Upper lobe of right lung (tissue), 1 donor: ENCODE measurements at places on chromosomes 1 and 21. TPM values are rescaled to one million over a fixed set of nuclear protein-coding genes. Genes with fewer than 3 reads are reported as not detected.

DNA sequence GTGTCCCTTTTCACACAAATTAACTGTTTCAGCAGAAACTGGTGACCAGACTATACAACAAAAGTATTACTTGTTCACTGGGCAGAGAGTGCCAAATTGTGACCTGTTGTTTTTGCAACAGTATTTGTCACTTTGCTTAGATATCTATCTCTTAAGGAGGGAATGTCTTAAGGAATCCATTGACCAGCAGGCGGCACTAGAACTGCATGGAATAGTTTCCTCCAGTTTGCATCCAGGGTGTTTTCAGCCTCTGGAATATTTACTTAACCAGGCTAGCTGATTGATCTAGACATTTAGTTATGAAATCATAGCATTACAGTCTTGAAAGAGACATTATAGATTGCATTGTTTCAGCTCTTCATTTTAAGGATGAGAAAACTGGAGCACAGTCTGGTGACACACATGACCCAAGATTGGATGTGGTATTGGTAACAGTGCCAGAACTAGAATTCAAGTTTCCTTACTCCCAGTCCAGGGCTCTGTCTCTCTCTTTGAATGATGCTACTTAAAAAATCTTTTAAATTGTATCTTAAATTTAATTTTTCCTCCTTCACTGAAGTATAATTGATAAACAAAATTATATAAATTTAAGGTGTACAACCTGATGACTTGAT, 16.9 kb downstream of the RPTN start:
- no peak overlapping the region for H3K4me3 ChIP-seq
- H3K27ac ChIP-seq: no peak overlapping the region
- no peak for DNase-seq

DNA sequence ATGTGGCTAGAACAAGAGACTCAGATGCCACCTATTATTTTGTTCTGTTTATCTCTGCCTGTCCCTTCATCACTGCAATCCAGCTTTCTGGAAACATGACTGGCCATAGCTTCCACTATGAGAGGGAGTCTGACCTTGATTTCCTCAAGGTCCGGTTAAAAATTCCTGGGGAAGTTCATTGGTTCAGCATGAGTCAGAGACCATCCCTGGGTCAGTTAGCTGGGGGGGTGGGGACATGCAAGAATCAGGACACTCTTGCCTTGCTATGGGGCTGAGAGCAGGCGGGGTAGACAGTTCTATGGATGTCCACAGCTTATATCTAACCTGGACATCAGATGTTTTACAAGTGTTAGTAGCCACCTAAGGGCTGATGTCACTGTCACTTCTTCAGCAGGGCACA, 81.1 kb downstream of the TENT5C start:
- H3K27me3 ChIP-seq: no peaks in the 10 kb centered on the region
- no peaks in the 10 kb centered on the region for H3K4me1 ChIP-seq
- H3K27ac ChIP-seq: no peak overlapping the region
- H3K36me3 ChIP-seq: no peaks in the 10 kb centered on the region
- no peak for DNase-seq

DNA sequence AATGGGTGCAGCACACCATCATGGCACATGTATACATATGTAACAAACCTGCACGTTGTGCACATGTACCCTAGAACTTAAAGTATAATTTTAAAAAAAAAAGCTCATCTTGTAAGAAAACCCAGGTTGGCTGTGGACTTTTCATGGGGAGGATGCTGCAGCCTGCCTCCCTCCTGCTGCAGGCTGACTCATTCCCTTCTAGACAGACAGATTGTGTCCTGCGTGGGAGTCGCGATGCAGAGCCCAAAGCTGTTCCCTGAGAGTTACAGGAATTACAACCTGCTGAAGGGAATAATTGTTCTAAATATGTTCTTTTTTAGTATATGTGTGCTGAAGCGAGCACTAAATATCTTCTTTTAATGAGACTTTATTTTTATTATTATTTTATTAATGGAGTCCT, 93.2 kb downstream of the TBX19 start:
- no peaks in the 10 kb centered on the region for H3K4me1 ChIP-seq
- DNase-seq: no peak
- H3K27ac ChIP-seq: no peak overlapping the region
- H3K4me3 ChIP-seq: no peak overlapping the region

Gene MGST3
- 181 TPM for total RNA-seq

DNA sequence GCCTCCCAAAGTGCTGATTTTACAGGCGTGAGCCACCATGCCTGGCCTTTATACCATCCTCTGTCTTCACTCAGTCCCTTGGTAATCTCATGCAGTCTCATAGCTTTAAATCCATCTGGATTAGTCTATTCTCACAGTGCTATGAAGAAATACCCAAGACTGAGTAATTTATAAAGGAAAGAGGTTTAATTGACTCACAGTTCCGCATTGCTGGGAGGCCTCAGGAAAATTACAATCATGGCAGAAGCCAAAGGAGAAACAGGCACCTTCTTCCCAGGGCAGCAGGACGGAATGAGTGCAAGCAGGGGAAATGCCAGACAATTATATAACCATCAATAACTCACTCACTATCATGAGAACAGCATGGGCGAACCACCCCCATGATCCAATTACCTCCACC, 49.1 kb upstream of the CPLANE2 start:
- no peak overlapping the region for H3K27ac ChIP-seq
- no peak overlapping the region for H3K4me3 ChIP-seq
- peaks cover 20% of the 10 kb centered on the region for H3K36me3 ChIP-seq
- DNase-seq: no peak
- H3K4me1 ChIP-seq: no peaks in the 10 kb centered on the region

Gene KIRREL1
- total RNA-seq: 40.8 TPM

Gene PIGR
- total RNA-seq: 700 TPM

DNA sequence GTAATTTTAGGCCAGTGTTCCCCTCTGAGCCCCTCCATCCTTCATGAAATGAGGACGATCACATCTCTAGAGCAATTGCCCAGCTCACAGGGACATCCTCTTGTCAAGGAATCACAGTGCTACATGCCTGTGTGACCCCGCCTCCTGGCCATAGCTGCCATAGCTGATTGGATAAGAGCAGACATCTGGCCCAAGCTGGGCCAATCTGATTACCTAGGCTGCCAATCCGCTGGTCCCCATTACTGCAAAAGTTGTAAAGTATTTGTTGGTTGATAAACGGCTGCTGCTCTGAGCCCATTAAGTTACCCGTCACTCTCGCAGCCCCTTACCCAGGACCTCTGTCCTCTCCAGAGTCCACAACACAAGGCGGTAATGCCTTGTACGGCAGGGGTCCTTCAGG, 8.3 kb downstream of the NT5C1A start:
- no peaks in the 10 kb centered on the region for H3K27me3 ChIP-seq
- H3K4me1 ChIP-seq: no peaks in the 10 kb centered on the region
- H3K27ac ChIP-seq: no peak overlapping the region
- DNase-seq: no peak
- no peaks in the 10 kb centered on the region for H3K36me3 ChIP-seq
- H3K4me3 ChIP-seq: no peak overlapping the region

DNA sequence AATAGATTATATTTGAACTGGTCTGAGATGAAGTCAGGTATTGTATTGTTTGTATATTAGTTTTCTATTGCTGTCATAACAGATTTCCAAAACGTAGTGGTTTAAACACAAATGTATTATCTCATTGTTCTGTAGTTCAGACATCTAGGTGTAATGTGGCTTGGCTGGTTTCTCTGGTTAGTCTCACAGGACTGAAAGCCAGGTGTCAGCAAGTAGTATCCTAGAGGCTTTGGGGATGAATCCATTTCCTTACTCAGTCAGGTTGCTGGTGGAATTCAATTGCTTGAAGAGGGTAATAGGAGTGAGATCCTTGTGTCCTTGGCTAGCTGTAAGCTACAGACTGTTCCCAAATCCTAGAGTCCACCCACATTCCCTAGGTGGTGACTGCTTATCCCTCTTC, 675.8 kb downstream of the NCAM2 start:
- no peak for DNase-seq
- H3K4me1 ChIP-seq: no peaks in the 10 kb centered on the region
- no peak overlapping the region for H3K27ac ChIP-seq

GRCh38 chr1:114507513-114507912, 3.5 kb downstream of the TRIM33 start:
- DNase-seq: no peak
- H3K27ac ChIP-seq: no peak overlapping the region
- no peaks in the 10 kb centered on the region for H3K36me3 ChIP-seq
- H3K4me1 ChIP-seq: peaks cover 53% of the 10 kb centered on the region

GRCh38 chr1:86477682-86478081, 9.0 kb downstream of the CLCA1 start:
- DNase-seq: no peak
- no peaks in the 10 kb centered on the region for H3K36me3 ChIP-seq
- H3K27ac ChIP-seq: no peak overlapping the region

DNA sequence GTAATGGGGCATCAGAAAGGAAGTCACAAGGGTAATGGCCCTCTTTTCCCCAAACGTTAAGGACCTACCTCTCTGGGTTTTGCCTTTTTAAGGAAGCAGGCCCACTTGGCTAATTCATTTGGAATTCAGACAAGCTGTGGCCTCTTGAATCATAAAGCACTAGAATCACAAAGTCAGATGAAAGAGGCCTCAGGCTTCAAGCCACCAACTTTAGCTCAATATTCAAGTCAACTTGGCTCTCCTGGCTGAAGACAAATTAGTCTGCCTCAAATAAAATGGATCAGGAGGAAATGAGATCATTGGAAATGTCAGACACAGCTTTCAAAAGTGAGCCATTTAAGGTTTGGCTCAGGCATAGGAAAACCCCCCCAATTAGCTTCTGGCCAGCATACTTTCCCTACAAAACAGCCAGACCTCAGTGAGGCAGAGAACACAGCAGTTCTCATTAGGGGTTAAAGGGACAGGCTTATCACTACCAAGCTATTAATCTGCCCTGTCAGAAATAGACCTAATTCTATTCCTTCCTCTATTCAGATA, 34.3 kb downstream of the SLC35D1 start:
- H3K36me3 ChIP-seq: peaks cover 20% of the 10 kb centered on the region
- no peak for DNase-seq
- H3K4me3 ChIP-seq: no peak overlapping the region
- no peaks in the 10 kb centered on the region for H3K4me1 ChIP-seq

DNA sequence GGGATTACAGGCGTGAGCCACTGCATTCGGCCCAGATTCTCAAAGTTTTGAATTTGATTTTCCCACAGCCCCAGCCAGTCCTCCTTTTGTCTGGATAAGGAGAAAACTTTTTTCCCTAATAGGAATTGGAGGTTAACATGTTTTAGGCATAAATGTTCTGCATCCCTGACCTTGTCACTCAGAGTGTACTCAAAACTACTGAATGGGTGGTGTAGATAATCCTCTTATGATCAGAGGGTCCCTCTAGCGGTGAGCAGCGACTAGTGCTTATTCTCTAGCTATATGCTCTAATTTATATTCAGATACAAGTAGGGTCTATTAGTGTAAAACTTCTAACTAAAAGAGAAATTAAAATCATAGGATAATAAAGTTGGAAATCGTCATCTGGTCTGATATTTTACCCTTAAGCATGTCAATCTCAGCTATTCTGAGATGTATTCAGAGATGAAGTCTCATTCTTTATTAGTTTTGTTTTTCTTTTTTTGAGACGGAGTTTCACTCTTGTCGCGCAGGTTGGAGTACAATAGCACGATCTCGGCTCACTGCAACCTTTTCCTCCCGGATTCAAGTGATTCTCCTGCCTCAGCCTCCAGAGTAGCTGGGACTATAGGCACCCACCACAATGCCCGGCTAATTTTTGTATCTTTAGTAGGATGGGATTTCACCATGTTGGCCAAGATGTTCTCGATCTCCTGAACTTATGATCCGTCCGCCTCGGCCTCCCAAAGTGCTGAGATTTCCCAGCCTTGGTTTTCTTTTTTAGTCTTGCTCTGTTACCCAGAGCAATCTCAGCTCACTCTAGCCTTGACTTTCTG, 2.7 kb upstream of the PSMD4 start:
- no peak overlapping the region for H3K27ac ChIP-seq
- no peaks in the 10 kb centered on the region for H3K27me3 ChIP-seq
- H3K4me3 ChIP-seq: no peak overlapping the region
- peaks cover 9% of the 10 kb centered on the region for H3K4me1 ChIP-seq
- peaks cover 31% of the 10 kb centered on the region for H3K36me3 ChIP-seq

GRCh38 chr1:101264697-101265096, 27.9 kb downstream of the S1PR1 start:
- H3K4me3 ChIP-seq: no peak overlapping the region
- H3K4me1 ChIP-seq: peaks cover 26% of the 10 kb centered on the region
- H3K27ac ChIP-seq: no peak overlapping the region

- H3K36me3 ChIP-seq: no peaks in the 10 kb centered on the region
- peaks cover 34% of the 10 kb centered on the region for H3K27me3 ChIP-seq
- H3K4me1 ChIP-seq: peaks cover 9% of the 10 kb centered on the region
- peak within 1 kb of the TSS; percentile 95 for H3K27ac ChIP-seq
- peak; percentile 96 for DNase-seq
Measured at GRCh38 chr1:999725-1000356, at the start of gene HES4. Gene HES4, minus strand, starts transcription at chr1:1000097. Its CDS starts 124 bp downstream, at chr1:999973.

DNA sequence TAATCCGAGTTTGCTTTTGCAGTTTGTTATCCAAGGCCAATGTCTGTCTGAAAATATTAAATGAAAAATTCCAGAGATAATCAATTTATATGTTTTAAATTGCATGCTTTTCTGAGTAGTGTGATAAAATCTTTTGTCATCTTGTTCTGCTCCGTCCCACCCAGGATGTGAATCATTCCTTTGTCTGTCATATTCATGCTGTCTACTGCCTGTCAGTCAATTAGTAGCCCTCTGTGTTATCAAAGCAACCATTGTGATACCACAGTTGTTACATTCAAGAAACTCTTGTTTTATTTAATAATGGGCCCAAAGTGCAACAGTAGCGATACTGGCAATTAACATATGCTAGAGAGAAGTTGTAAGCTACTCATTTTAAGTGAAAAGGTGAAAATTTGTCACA, 819.3 kb downstream of the BRINP3 start:
- no peak overlapping the region for H3K4me3 ChIP-seq
- H3K27ac ChIP-seq: no peak overlapping the region
- DNase-seq: no peak
- H3K36me3 ChIP-seq: no peaks in the 10 kb centered on the region

DNA sequence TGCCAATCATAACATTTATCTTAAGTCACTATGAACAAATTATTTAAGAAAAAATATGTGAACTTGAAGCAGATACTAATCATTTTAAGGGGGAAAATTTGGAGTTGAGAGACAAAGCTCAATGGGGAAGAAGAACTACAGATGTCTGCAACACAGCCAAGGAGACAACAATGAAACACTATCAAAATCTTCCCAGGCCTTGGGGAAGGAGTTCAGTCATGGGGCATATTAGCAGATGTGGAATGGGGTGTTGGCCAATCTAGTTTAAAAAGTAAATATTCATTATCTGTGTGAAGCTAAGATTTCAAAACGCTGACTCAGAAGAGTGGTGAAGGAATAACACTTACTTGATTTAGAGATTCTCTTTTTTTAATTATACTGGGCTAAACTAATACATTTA, 671.6 kb upstream of the ZP4 start:
- H3K36me3 ChIP-seq: no peaks in the 10 kb centered on the region
- no peak overlapping the region for H3K27ac ChIP-seq
- no peak overlapping the region for H3K4me3 ChIP-seq

- DNase-seq: peak; percentile 63
- H3K36me3 ChIP-seq: no peaks in the 10 kb centered on the region
- H3K27me3 ChIP-seq: peaks cover 14% of the 10 kb centered on the region
- no peak overlapping the region for H3K4me3 ChIP-seq
- no peak overlapping the region for H3K27ac ChIP-seq
Measured at GRCh38 chr1:19042675-19043578, 86.5 kb upstream of the IFFO2 start.

Gene DDOST
- total RNA-seq: 161 TPM

GRCh38 chr1:32341971-32342370, 5.9 kb upstream of the MARCKSL1 start:
- no peaks in the 10 kb centered on the region for H3K36me3 ChIP-seq
- H3K27me3 ChIP-seq: no peaks in the 10 kb centered on the region
- H3K27ac ChIP-seq: no peak overlapping the region
- peaks cover 29% of the 10 kb centered on the region for H3K4me1 ChIP-seq

GRCh38 chr1:201198598-201198997, 8.0 kb downstream of the IGFN1 start:
- no peaks in the 10 kb centered on the region for H3K36me3 ChIP-seq
- H3K4me3 ChIP-seq: no peak overlapping the region
- H3K4me1 ChIP-seq: no peaks in the 10 kb centered on the region
- DNase-seq: no peak
- H3K27me3 ChIP-seq: no peaks in the 10 kb centered on the region
